ENCODE measurements at places on chromosomes 6 and 20.

GRCh38 chr20:57476084-57476526 lies 48.8 kb downstream of the CTCFL start:
- no peak for DNase-seq

GRCh38 chr6:83574783-83575182 lies 62.4 kb downstream of the PRSS35 start:
- DNase-seq: no peak

DNA sequence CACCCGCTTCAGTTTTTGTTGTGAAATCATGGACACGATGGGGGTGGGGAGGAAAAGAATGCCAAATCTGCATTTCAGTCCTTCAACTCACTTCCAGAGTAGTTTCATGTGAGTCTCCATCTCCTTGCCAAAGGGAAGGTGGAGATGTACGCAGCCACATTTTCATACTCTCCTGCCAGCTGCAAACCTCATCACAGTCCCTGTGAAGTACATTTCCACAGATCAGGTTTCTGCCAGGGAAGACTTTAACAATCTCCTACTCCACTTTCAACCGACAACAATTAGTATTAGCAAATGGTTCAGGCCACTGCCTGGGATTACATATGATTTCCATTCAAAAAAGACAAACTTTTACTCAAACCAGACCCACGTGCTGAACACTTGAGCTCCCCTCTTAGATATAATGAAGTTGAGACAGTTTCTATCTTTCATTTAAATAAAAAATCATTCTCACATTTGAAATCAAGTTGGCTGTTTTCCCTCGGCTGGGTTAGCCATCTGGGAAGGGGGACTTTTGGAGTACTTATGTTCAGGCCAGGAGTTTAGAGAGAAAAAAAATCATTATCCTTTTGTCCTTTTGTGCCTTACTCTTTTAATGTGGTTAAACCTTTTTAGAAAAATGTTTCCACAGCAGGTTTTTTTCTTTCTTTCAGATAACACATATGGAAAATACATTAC lies 51.0 kb upstream of the CEP162 start:
- no peak for DNase-seq

DNA sequence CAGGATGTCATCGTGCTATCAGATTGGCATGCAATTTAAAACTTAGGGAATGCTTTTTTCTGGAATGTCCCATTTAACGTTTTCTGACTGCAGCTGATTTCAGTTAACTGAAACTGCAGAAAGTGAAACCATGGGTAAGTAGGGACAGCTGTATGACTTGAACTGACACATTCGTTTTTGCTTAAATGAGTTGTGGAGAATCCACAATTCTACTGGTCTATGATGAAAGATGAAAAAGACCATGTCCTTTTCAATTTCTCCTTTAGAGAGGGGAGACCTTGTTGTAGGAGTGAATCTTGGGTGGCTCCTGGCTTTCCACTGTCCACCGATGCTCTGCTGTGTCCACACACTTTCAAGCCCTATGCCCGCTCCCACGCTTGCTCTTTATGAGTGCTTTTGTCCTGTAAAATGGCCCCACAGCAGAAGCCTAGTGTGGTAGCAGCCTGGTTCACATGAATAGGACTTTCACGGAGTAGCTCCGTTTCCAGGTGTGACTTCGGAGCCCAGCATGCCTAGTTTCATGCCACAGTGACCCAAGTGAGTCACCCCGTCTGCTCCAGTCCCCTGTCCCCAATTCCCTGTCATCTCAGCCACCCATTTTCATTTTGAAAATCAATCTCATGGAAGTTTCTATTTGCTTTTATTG lies 21.9 kb downstream of the DYNLT1 start:
- DNase-seq: no peak

DNA sequence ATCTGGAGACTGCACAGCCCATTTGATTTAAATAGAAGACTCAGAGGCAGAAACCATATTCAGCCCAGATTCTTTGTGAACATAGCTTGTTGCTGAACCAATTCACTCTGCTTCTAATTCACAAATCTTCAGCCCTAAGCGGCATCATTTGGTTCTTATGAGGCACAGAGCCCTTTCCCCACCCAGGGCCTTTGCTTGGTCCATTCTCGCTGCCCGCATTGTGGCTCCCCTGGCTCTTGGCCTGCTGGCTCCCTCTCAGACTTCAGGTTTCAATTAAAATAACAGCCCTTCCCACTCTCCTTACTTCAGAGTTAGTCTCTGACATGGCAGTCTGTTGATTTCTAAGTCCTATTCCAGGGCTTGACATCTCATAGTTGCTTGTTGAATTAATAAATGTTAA lies 9.4 kb upstream of the TMEM14A start:
- DNase-seq: no peak

DNA sequence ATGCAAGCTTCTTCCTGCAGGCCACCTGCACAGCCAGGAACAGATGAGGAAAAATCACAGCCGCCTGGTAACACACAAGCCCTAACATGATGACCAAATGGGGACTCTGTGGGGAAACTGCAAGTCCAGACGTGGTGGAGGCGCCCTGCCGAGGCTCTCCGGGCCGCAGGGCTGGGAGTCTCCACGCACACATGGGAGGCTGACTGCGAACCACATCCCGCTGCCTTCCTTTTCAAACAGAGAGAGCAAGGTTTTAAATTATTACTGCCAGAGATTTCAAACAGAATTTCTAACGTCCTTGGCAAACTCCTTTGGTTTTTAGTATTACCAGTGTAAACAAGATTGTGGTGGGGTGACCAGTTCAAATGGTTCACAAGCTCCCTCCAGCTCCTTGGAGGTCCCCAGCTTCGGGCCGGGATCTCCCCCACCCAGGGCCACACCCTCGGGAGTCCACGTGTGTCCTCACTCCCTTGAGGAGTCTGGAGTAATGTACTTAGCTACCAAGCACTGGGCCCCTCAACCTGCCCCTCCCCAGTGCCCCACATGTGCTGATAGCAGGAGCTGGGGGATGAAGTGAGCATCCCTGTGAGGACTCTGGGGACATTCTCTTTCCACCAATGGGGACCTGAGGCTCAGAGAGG lies 252.7 kb downstream of the TAF4 start:
- no peak for DNase-seq

- DNase-seq: no peak
Observed at GRCh38 chr20:5195655-5196054, 68.8 kb downstream of the CDS2 start.

DNA sequence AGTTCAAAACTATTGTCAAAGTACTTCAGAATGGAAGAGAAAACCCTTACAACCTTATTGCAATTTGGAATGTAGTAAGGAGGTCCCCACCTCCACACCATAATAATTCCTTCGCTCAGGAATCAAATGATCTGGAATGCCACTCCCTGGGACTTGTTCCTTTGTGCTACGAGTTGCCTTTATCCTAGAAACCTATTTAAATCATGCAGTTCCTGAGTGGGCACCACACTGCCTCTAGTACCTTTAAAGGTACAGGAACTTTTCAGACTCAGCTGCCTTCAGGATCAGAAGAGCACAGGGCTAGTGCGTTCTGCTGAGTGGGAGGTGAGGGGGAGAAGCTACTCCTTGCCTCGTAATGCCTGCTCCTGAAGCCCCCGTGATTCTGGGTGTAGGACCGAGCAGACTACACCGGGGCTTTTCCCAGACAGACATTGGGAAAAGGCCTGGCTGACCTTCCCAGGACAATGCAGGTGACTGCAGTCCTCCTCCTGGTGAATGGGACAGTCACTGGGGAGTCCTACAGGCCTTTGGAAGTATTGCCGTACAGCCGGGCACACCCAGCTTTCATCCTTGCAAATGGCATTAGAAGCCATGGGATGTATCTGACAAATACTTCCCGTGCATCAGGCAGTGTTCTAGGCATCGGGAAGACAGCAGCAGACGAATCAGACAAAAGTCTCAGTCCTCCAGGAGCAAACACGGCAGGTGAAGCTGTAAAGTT lies 11.8 kb upstream of the TUBB2B start:
- no peak for DNase-seq

DNA sequence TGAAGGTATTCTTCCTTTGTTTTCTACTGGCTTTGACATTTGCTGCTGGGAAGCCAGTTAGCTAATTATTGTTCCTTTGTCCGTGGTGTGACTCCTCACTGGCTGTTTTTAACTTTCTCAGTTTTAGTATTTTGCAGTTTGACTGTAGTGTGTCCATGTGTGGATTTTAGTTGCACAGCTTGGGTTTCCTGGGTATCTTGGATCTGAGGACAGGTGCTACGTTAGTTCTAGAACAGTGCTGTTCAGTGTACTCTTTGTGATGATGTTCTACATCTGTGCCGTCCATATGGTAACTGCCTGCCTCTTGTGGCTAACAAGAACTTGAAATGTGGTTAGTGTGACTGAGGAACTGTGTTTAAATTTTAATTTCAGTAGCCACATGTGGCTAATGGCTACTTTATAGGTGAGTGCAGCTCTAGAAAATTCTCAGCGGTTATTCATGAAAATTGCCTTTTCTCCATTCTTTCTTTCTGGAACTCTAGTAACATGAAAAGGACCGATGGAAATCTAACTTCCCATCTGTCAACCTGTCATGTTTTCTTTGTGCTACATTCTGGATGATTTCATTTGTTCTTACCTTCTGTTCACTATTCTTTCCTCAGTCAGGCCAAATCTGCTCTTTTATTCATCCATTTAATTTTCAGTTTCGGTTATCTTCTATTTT lies 7.4 kb downstream of the SNX9 start:
- DNase-seq: no peak

DNA sequence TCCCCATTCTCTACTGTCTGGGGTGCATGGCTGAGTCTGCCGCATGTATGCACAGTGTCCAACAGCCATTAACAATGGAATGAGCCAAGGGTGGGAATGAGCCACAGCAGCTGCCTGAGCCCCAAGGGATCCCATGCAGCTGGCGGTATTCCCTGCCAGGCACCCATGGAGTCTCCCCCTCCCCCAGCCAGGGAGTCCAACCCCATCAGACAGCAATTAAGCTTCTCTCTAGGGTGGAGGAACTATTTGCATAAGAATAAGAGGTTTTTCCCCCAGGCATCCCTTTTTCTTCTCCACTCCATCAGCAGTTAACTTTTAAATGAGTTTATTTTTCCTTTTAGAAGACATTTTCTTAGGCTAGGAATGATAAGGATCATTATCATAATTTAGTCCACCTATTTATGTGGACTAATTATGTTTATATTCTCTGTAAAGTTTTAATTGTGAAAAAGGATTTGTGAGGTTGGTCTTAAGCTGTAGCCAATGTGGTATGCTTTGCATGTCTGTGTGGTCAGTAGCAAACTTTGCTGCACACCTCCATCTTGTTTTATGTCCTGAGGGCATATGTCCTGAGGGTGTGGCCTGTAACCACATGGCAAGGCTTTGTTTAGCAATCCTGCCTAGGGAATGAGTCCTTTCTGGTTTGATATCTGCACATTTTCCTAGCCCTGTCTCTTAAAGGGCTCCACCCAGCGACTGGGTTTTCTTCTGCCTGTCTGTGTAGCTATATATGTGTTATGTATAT lies 158.9 kb upstream of the OLIG3 start:
- DNase-seq: no peak

DNA sequence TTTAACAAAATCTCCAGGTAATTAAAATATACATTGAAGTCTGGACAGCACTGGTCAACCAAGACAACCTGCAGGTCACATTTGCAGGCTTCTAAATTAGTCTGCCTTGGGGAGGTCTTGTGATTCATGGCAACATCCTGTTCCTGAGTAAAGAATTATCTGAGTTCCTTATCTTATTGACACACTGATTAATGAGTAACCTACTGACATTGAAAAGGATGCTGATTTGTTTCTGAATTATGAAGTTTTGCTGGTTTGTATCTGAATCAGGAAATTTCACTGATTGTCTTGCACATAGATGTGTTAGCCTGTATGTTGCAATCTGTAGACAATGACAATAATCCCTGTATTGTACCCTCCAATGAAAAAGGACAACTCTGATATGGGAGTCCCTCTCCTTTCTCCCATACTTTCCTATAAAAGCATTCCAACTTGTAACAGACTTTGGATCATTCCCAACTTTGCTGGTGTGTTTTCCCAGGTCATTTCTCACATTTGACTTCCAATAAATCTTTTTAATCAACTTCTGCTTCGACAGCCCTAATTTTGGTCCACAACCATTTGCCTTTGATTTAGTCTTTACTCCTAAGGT lies 80.0 kb downstream of the LAMP5 start:
- DNase-seq: no peak

- DNase-seq: no peak
Observed at GRCh38 chr20:47857569-47858464, 72.5 kb upstream of the SULF2 start.

DNA sequence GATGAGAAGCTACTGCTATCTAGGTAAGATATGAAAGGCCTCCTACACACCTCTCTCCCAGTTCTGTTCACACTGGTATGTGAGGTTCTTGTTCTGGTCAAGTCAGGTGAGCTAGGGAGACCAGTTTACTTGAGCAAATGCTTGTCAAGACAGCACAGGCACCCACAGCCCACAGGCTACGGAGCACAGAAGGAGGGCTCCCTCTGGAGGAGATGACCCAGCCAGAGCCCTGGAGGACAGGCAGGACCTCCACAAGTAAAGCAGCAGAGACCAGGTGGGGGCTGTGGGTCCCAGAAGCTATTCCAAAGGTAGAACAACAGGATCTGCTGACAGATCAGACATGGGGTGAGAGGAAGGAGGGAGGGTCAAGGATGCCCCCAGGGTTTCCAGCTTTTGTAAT lies 13.2 kb downstream of the MMP24OS start:
- DNase-seq: no peak

DNA sequence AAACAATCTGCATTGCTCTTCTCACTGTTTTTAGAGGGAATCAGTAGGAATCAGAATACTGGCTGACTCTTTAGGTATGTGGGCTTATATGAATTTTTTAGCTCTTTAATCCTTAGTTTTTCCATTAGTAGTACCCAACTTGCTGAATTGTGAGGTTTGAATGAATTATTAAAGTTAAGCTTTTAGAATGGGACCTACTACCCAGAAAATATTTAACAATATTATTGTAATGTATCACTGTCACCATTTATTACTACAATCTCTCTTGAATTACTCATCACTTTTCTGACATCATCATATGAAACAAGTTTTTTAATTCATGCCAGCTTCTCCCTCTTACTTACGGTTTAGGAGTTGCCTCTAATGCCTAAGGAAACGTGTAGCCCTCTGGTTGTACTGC lies 212.7 kb downstream of the BCKDHB start:
- DNase-seq: no peak

GRCh38 chr20:404088-404487 lies 4.0 kb upstream of the RBCK1 start:
- no peak for DNase-seq

GRCh38 chr20:591941-592340 lies 18.2 kb downstream of the TCF15 start:
- DNase-seq: no peak

DNA sequence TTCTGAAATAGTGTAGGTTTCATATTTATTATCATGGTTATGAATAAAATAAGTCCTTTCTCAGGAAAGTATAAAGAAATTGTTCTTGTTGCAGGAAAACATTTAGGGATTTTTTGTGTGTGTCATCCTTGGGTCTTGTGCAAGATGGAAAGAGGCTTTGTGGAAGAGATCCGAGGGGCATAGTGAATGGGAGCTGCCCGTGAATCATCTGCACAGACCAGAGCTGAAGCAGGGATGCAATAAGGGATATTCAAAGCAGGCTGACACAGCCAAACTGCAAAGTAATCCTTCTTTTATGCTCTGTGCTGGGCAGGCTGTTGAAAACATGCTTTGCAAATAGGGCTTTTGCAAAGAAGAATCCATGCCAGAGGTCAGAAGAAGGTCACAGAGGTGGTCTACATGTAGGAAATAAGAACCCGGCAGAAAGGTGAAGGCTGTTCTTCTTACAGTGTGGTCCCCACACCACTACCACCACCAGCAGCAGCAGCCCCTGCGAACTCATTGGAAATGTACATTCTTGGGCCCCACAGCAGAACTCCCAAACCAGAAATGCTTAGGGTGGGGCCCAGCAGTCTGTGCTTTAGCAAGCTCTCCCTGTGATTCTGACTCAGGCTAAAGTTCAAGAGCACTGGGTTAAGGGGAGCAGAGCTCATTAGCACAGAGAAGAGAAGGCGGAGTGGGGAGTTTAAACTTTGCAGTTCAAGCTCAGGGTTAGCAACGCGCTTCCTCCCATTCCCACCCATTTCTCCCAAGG lies 237.6 kb downstream of the QKI start:
- DNase-seq: no peak
